Astrocyte (in vitro differentiated cells and primary cell): ENCODE measurements at places on chromosomes 13 and 19. TPM values are rescaled to one million over a fixed set of nuclear protein-coding genes. Genes with fewer than 3 reads are reported as not detected.

The WTIP gene
- 23.0 and 32.5 TPM in 2 replicates for total RNA-seq

The CAPN12 gene
- total RNA-seq, result 4.6 and 6.0 TPM in 2 replicates

The PCSK4 gene
- 2.7 and 3.9 TPM in 2 replicates for total RNA-seq

The ERCC2 gene
- total RNA-seq, result 38.9 and 44.7 TPM in 2 replicates

The TNNI3 gene
- total RNA-seq, result not detected in 2 replicates

The ZFP30 gene
- 13.4 and 13.9 TPM in 2 replicates for total RNA-seq

The SMARCA4 gene
- 137 and 159 TPM in 2 replicates for total RNA-seq

The KRI1 gene
- 14.1 and 15.9 TPM in 2 replicates for total RNA-seq

DNA sequence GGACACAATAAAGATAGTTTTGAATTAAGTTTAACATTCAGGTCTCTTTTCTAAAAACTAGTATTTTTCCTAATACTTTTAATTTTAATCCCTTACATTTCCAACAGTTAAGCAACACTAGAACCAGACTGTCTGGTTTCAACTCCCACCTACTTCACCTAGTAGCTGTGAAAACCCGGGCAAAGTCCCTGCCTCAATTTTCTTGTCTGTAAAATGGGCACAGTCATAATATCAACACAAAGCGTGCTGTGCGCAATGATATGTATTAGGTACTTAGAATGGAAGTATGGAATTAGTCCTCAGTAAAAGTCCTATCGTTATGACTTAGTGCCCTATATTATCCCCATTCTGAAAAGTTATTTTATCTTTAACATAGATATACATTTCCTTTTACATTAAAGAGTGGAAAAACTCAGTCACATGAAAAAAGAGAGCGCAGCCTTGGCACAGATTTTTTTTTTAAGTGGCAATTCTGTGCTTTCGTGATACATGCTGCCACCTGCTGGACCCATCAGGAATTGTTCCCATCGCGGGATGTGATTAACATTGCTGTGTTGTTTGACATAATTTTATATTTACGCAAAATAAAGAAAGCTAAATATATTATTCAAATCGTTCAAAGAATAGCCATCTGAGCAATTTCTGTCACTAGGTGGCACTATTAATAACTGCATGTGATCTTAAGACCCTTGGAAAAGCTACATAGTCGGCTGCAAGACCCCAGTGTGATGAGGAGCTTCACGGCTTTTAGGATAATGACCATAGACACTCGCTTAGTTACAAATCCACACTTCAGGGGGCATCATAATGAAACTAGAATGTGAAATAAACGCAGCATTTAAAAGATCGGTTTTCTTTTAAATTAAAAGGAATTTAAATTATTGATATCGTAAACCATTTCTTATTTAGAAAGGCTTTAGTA, 59.9 kb downstream of the LIG4 start:
- H3K36me3 ChIP-seq, result no peaks in the 10 kb centered on the region
- H3K4me1 ChIP-seq, result no peaks in the 10 kb centered on the region
- DNase-seq, result peak; percentile 14
- H3K27me3 ChIP-seq, result no peaks in the 10 kb centered on the region
- H3K27ac ChIP-seq, result no peak overlapping the region

GRCh38 chr13:21538280-21538679, 65.7 kb downstream of the MICU2 start:
- H3K4me1 ChIP-seq, result no peaks in the 10 kb centered on the region
- H3K4me3 ChIP-seq, result no peak overlapping the region
- H3K27ac ChIP-seq, result no peak overlapping the region
- H3K27me3 ChIP-seq, result no peaks in the 10 kb centered on the region
- DNase-seq, result no peak
- H3K36me3 ChIP-seq, result no peaks in the 10 kb centered on the region

DNA sequence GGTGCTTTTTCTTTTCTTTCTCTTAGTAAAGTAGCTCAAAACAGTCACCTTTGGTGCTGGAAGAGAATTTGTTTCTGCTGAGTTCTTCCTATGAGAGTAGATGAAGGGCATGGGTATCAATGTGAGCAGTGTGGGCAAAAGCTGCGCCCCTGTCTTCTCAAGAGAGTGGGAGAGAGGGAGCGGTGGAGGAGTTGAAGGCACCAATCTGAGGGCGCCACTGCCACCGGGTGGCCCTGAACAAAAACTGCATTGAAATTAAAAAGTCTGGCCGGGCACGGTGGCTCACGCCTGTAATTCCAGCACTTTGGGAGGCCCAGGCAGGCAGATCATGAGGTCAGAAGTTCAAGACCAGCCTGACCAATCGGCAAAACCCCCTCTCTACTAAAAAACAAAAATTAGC, 28.7 kb upstream of the EPHX3 start:
- no peaks in the 10 kb centered on the region for H3K27me3 ChIP-seq
- H3K27ac ChIP-seq, result no peak overlapping the region
- H3K36me3 ChIP-seq, result peaks cover 58% of the 10 kb centered on the region
- H3K4me1 ChIP-seq, result peaks cover 6% of the 10 kb centered on the region
- no peak for DNase-seq

DNA sequence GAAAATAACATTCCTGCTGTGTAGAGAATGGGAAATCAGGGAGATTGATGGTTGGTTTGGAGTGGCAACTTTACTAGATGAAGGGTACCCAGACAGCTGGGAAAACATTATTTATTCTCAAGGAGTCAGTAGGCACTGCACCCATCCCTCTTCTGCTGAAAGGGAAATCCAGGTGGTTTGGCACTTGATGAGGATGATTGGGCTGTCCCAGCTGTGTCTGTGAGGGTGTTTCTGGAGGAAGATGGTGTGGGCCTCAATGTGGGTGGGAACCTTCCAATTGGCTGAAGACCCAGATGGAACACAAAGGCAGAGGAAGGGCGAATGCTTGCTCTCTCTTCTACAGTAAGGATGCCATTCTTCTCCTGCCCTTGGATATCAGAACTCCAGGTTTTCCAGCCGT, 10.4 kb upstream of the SACS start:
- H3K4me1 ChIP-seq, result peaks cover 7% of the 10 kb centered on the region
- DNase-seq, result no peak
- H3K27ac ChIP-seq, result no peak overlapping the region
- no peaks in the 10 kb centered on the region for H3K27me3 ChIP-seq

DNA sequence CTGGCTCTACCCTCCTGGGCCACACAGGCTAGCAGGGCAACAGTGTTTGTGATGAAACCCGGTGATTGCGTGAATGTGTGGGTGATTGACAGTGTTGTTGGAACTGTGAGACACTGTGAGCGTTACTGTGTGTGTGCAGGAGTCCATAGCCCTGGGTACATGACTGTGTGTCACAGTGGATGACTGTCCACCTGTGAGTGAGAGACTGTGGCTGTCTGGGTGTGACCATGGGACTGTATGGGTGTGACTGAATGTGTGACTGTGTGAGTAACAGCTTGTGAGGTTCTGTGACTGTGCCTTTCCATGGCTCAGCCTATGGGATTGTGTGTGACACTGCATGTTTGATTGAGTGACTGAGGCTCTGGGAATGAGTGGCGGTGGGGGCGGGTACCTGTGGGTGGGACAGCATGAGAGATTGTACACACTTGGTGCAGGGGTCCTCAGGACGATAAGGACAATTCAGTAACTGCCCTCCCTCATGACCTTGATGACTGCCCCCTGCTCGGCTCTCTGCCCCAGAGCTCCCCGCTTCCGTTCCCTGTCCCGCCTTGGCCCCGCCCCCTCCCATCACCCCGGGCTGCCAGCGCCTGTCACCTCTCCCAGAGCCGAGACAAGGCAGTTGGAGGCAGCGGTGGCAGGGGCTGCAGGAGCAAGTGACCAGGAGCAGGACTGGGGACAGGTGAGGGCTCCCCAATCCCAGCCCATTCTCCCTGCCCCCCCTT, at the start of gene GIPR:
Gene GIPR (plus strand): TSS at position 602 of the 722 bp plus-strand sequence. CDS start 1,300 bp downstream, outside the sequence.
- H3K4me1 ChIP-seq, result peaks cover 7% of the 10 kb centered on the region
- H3K27me3 ChIP-seq, result peaks cover 14% of the 10 kb centered on the region
- H3K36me3 ChIP-seq, result no peaks in the 10 kb centered on the region
- DNase-seq, result peak; percentile 10
- peak within 1 kb of the TSS; percentile 29 for H3K4me3 ChIP-seq

DNA sequence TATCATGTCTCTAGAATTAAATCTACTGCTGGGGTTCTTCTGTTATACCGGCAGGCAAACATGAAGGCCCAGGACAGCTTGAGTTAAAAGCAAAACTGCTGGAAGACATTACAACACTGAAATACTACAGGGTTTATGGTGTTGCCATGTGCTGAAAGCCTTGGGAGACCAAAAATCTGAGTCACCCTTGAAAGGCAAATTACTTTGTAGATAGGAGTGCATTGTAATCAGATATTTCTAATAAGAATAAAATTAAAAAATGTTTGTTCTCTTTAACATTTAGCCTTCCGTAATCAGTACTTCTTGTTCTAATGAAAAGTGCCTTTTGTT, 181.3 kb downstream of the PCDH9 start:
- H3K36me3 ChIP-seq, result no peaks in the 10 kb centered on the region
- peak; percentile 84 for DNase-seq
- peak overlapping the region; percentile 92 for H3K27ac ChIP-seq
- H3K27me3 ChIP-seq, result no peaks in the 10 kb centered on the region
- peaks cover 19% of the 10 kb centered on the region for H3K4me1 ChIP-seq

- H3K4me3 ChIP-seq, result no peak overlapping the region
- H3K36me3 ChIP-seq, result peaks cover 4% of the 10 kb centered on the region
- H3K4me1 ChIP-seq, result peaks cover 10% of the 10 kb centered on the region
- DNase-seq, result peak; percentile 54
- H3K27ac ChIP-seq, result no peak overlapping the region
Observed at GRCh38 chr13:113625965-113626721, 31.9 kb downstream of the ATP4B start.

GRCh38 chr19:33557720-33558119, 36.1 kb upstream of the PEPD start:
- no peaks in the 10 kb centered on the region for H3K27me3 ChIP-seq
- H3K27ac ChIP-seq, result no peak overlapping the region
- no peak overlapping the region for H3K4me3 ChIP-seq
- no peaks in the 10 kb centered on the region for H3K4me1 ChIP-seq

- DNase-seq, result no peak
- H3K4me3 ChIP-seq, result no peak overlapping the region
- H3K4me1 ChIP-seq, result no peaks in the 10 kb centered on the region
Observed at GRCh38 chr19:15184776-15185175, 16.0 kb downstream of the NOTCH3 start.

DNA sequence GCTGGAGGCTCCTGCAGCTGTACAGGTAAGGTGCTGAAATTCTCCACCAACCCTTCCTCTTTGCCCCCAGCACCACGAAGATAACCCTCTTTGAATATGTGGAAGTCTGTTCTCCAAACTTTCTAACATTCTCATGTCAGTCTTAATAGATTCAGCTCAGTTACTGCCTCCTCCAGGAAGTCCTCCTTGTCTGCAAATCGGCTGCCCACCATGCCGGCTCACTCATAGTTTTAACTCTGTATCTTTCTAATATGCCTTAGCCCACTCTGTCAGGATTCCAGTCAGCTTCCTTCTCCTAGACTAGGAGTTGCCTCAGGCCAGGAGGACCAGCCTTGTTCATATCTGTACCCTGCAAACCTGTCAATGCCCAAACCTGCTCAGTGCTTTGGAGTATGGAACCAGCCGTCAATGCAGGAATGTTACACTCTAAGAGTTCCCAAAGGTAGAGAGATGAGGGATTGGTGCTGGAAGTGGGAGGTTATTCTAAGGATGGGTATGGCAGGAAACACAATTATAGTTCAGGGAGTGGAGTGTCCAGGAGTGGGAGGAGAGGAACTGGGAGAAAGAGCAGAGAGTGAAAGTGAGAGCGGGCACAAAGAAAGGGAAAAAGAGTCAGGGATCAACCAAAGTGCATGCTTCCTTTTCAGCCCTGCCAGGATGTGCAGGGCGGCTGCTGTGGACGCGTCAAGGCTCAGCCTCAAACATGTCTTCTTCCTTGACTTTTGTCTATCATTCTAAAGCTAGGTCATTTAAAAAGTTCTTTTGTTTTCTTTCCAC, 38.0 kb upstream of the ALOX5AP start:
- no peak for DNase-seq
- H3K4me3 ChIP-seq, result peak overlapping the region; percentile 26
- H3K27me3 ChIP-seq, result no peaks in the 10 kb centered on the region
- H3K4me1 ChIP-seq, result peaks cover 22% of the 10 kb centered on the region
- no peaks in the 10 kb centered on the region for H3K36me3 ChIP-seq

GRCh38 chr13:98222816-98223215, 45.7 kb upstream of the RNF113B start:
- no peak overlapping the region for H3K4me3 ChIP-seq
- no peak for DNase-seq
- H3K27ac ChIP-seq, result no peak overlapping the region
- peaks cover 12% of the 10 kb centered on the region for H3K4me1 ChIP-seq
- H3K27me3 ChIP-seq, result no peaks in the 10 kb centered on the region

GRCh38 chr13:58767566-58767965, 1136.0 kb downstream of the PCDH17 start:
- no peaks in the 10 kb centered on the region for H3K27me3 ChIP-seq
- no peak overlapping the region for H3K4me3 ChIP-seq

- H3K27me3 ChIP-seq, result no peaks in the 10 kb centered on the region
- H3K4me1 ChIP-seq, result peaks cover 27% of the 10 kb centered on the region
- DNase-seq, result peak; percentile 69
- no peaks in the 10 kb centered on the region for H3K36me3 ChIP-seq
- no peak overlapping the region for H3K4me3 ChIP-seq
- H3K27ac ChIP-seq, result peak overlapping the region; percentile 77
Observed at GRCh38 chr19:18021121-18021755, 13.3 kb downstream of the ARRDC2 start.

DNA sequence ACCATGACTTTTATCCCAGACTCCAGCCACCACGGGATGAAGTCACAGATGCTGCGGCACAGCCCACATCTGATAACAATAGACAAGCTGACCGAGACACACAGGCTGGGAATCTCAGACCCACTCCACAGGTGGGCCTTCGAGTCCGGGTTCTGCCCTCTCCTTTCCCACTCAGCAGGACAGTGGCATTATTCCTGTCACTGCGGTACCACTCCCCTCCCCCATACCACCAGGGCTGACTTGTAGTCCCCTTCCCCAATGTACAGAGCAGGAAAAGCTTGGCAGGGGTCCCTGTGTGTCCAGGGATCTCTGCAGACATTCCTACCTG, 179 bp upstream of the AMER2 start:
- DNase-seq, result no peak
- no peak overlapping the region for H3K27ac ChIP-seq
- H3K4me3 ChIP-seq, result no peak overlapping the region

DNA sequence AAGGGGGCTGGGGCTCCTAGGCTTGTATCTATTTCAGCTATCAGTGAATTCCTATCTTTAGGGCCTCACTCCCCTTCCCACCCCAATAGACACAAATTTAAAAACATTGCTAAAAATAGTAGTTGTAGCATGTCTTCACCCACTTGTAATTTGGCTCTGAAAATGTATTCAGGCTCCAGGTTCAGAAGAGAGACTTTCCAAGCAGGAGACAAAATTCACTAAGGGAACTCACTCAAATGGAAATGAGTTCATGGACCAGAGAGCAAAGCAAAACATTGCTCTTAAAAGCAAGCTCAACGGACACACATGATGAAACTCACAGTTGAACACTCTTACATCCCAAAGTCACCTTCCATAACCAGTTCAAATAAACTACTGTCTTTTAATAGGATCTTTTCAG, 36.8 kb downstream of the PHF11 start:
- H3K27me3 ChIP-seq, result no peaks in the 10 kb centered on the region
- H3K4me1 ChIP-seq, result no peaks in the 10 kb centered on the region
- H3K27ac ChIP-seq, result no peak overlapping the region
- no peak overlapping the region for H3K4me3 ChIP-seq
